HEK293T (cell line): ENCODE measurements at places on chromosomes 12 and 14.
A peak's percentile ranks its signal among the peaks of the same experiment; 100 is the strongest.

DNA sequence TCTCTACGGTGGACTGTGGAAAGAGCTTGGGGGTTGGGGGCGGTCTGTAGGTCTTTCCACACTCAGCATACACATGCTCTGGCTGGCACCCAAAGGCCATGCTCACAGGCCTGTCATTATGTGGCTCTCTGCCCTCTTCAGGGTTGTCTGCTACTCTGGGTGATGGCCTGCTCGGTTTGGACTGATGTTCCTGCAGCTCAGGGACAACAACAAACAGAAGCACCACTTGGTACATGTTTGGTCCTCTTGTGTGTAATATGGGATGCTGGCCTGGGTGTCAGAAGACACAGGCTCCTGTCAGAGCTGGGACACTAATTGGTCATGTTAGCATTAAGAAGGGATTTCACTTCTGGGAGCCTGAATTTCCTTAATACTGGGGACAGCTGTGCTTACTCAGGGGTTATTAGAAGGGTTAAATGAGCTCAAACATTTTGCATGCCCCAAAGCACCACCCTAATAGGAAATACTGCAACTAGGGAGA is 32.7 kb upstream of the SELPLG start:
- DNase-seq: no peak

DNA sequence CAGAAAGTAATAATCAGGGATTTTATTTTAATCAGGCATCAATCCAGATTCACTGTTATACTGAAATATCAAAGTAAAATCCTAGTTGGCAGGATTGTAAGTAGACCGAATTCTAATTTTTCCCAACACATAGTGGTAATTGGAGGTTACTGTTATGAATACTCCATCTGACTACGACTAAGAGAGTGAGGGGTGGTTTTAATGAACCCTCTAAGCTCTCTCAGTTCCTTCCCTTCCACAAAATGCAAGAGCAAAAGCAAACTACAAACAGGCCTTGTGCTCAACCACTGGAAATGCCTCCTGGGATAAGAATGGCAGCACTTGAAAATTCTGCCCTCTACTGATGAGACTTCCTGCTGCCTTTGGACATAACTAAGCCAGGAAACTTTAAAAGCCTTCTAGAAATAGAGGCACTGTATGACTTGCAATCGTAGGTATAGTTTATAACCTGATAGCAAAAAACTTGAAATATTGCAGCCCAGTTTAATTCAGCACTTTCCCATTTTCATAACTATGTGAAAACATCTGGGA is 184.8 kb downstream of the SLC16A7 start:
- no peak for DNase-seq

DNA sequence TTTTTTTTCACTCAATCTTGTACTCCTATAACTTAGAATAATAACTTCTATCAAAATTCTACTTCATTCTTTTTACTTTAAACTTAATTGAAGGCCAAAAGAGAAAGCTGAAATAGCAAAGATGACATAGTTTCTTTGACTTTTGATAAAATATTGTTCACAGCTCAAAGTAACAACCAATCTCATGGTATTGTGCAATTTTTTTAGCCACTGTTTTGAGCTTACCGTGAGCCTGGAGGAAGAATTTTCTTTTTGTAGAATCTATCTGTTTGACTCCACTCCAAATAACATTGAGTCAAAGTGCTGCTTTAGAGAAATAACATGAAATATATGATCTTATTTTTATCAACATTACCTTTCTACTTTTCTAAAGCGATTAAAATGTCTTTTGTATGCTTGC is 903.9 kb upstream of the FOXG1 start:
- DNase-seq: no peak

- no peak for DNase-seq
These were observed 182.4 kb downstream of the EGLN3 start for GRCh38 chr14:33768458-33768830.

- DNase-seq: no peak
These were observed 5.9 kb downstream of the VTI1B start for GRCh38 chr14:67668559-67668958.

GRCh38 chr14:65939184-65939583 is 526.7 kb downstream of the FUT8 start:
- no peak for DNase-seq

DNA sequence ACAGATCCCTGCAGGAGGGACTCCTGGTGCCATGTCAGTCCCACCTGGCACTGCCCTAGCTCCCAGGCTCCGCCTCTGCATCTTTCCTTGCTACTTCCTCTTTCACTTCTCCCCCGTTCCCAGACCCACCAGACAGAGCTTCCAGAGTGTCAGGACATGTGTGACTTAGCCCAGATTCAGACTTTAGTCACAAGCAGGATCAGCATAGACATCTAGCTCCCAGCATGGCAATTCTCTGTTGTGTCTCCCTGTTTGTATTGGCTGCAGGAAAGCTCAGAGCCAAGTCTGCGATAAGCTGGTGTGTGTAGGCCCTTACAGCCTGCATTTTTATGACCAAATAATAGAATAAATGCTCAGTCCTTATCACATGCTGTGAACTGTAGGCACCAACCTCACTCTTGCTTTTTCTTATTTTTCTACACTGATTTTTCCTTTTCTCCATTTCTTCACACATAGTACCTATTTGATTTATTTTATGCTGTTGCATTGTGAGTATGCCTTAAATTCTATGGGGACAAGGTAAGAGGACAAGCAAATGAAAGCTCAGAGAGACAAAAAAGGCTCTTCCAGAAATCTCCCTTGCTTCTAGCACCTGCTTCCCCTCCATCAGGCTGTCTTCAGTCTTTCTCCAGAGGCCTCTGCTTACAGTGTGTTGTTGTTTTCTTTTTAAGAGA is 5.9 kb downstream of the DHRS2 start:
- no peak for DNase-seq

DNA sequence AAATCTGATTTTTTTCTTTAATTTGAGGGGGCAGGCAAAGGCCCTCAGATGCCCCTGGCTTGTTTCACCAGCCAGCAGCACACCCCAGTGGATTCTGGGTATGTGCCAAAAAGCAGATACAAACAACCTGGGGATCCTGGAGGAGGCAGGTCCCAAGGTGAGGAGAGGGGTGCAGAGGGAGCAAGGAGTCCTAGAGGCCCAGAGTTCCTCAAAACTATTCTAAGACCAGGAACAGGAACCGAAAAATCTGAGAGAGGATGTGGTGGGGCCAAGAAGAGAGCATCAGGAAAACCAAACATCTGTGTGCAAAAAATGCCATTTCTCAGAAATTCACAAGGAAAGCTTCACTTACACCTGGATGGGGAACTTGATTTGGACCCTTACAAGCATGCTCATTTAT is 8.2 kb downstream of the KCNA5 start:
- DNase-seq: no peak

GRCh38 chr12:14795028-14795448 is 8.2 kb downstream of the WBP11 start:
- no peak for DNase-seq

GRCh38 chr12:29103539-29103974 is 45.5 kb upstream of the FAR2 start:
- no peak for DNase-seq

- no peak for DNase-seq
These were observed 72.0 kb downstream of the TECPR2 start for GRCh38 chr14:102434647-102435175.

DNA sequence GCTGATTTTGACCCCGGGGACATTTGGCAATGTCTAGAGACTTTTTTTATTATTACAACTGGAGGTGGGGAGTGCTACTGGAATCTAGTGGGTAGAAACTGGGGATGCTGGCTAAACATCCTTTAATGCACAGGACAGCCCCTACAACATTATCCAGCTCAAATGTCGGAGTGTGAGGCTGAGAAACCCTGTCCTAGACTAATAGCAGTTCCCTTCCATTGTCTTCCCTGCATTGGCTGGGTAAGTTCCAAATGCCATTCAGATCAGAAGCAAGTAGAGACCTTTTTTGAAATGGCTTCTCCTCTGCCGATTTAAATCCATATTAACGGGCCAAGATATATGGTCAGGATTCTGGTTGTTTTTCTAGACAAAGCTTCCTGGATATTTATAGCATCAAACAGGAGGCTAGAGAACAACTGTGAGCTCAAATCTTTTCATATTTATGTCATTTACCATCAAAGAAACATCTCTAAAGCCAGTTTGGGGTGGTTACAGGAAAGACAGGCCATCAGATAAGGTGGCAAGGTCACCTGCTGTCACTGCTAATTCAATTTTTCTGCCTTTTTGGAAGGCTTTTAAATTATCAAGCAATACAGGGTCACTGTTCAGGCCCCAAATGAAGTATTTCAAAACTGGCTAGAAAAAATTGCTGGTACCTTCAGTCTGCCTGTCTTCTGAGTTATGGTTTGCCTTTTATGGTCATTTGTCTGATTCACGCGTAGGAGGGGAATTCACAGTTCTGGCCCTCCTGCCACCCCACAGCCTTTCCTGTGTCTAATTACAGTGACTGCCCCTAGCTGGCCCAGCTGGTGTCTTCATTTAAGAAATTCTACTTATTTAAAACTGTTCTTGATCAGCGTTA is 20.1 kb upstream of the AKAP5 start:
- DNase-seq: no peak

- DNase-seq: peak; percentile 43
These were observed 2.5 kb upstream of the TEP1 start for GRCh38 chr14:20415782-20416206.

GRCh38 chr12:8501720-8502119 is 11.6 kb upstream of the CLEC4D start:
- no peak for DNase-seq

GRCh38 chr12:2555487-2556082 is 239.2 kb upstream of the FKBP4 start:
- no peak for DNase-seq

GRCh38 chr14:22888662-22889061 is 5.6 kb downstream of the REM2 start:
- no peak for DNase-seq

DNA sequence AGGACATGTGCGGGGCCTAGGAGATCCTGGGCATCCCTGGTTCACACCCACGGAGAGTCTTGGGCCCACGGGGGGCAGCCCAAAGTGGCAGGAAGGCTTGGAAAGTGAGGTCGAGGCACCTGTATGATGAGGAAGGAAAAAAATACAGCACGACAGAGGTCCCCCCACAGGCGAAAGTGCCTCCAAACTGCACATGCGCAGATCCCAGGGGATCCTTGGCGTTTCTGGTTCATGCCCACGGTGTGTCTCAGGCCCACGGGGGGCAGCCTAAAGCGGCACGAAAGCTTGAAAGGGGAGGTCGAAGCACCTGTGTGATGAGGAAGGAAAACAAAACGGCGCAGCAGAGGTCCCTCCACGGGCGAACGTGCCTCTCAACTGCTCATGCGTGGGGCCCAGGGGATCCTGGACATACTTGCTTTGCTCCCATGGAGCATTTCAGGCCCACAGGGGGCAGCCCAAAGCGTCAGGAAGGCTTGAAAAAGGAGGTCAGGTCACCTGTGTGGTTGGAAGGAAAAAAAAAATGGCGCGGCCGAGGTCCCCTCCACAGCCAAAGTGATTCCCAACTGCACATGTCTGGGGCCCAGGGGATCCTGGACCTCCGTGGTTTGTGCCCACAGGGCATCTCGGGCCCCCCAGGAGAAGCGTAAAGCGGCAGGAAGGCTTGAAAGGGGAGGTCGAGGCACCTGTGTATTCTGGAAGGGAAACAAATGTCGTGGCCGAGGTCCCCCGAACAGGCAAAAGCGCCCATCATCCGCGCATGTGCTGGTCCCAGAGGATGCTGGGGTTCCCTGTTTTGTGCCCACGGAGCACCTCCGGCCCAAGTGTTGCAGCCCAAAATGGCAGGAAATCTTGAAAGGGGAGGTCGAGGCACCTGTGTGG is 582.6 kb downstream of the ALG10 start:
- peak; percentile 1 for DNase-seq

GRCh38 chr12:131939007-131939406 is 9.9 kb downstream of the PUS1 start:
- no peak for DNase-seq

DNA sequence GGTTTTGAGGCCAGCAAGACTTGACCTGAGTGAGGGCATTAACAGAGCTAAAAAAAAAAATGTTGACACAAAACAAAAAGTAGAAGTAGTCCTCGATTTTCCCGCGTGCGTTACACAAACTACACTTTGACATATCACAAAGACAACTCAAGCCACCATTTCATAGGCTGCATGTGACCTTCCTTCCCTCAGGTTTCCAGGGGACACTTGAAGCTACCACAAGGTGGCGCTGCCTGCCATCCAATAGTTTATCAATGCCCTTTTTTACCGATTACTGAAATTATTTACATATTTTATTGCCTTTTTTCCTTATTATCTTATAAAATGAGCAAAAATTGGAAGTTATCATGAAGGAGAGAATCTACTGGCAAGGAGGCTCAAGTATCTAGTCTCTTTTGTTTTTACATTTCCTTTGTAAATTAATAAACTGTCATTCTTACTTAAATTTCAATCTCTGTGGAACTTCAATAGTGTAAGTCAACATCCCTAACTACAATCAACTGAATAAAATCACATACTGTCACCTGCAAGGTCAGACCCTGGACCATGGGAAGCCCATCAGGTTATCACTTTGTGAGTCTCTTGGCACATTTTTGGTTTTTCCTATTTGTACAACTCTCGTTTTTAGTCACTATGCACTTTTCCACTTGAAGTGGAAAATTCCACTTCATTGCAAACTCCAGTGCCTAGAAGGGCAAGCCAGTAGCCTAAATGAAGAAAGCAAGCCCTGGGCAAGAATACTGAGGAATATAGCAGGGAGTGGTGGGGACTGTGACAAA is 84.6 kb upstream of the CPSF6 start:
- peak; percentile 65 for DNase-seq

DNA sequence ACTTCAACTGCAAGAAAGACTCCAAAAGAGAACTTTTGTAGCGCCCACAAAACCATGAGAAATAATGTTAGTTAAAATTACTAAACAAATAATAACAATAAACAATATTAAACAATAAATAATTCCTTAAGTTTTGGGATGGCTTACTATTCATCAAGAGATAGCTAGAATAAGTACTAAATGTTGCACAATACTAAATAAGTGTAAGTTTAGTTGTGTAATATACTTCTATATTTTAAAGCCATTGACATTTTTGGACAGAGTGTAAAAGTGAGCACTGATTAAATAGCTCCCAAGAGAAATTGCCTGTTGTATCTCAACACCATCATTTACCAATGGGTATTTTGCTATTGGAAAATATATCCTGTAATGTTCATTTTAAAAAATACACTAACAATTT is 166.7 kb downstream of the ALG10 start:
- DNase-seq: no peak

GRCh38 chr14:61454545-61454944 is 133.2 kb downstream of the PRKCH start:
- DNase-seq: no peak
